H4 (cell line): ENCODE measurements at places on chromosomes 12 and 14. TPM values are rescaled to one million over a fixed set of nuclear protein-coding genes. Genes with fewer than 3 reads are reported as not detected.

GRCh38 chr14:103749452-103749851 is 33.8 kb downstream of the ZFYVE21 start:
- DNase-seq: no peak

DNA sequence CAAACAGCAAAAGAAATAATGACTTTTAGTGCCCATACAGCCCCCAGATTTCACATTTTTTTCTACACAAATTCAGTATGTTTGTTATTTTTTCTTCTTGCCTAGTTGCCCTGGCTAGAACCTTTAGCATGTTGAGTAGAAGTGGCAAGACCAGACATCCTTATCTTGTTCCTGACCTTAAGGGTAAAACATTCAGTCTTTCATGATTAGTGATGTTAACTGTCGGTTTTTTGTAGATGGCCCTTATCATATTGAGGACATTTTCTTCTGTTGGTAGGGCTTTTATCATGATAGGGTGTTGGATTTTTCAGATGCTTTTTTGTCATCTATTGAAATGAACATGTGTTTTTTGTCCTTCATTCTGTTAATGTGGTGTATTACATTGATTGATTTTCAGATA is 17.1 kb downstream of the IRAK3 start:
- DNase-seq: no peak

DNA sequence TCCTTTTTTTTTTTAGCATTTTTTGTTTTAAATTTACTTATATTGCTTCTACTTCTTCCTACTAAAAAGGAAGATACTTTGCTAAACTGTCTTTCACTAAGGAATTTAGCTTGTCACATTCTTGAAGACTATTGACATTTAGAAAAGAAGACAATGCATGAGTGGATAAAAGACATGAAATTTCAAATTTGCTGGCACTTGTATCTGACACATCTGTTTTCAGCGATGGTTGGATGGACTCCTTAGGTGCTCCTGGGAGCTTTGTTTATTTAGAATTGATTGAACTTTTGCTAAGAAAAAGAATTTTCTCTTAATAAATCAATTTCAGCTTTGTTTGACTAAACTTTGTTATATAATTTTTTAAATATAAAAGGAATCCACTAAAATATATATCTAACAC is 3.3 kb upstream of the KERA start:
- no peak for DNase-seq

DNA sequence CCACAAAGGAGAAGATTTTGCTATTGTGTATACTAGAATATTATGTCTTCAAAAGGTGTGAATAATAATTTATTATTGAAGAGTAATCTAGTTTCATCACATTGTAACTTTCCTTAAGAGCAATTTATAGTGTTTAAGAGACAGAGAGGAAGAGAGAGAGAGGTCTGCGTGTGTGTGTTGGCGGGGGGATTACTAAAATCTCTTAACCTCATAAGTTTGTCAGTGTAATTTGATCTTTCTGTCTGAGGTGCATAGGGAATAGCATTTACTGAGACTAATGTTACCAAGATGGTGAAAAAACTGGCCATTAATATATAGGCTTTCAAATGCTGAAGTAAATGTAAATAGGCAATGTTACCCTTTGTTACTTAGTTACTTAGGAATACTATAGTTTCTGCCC is 48.2 kb upstream of the BTG1 start:
- no peak for DNase-seq

- DNase-seq: no peak
Measured at GRCh38 chr12:131681257-131681620, 29.7 kb upstream of the SFSWAP start.

DNA sequence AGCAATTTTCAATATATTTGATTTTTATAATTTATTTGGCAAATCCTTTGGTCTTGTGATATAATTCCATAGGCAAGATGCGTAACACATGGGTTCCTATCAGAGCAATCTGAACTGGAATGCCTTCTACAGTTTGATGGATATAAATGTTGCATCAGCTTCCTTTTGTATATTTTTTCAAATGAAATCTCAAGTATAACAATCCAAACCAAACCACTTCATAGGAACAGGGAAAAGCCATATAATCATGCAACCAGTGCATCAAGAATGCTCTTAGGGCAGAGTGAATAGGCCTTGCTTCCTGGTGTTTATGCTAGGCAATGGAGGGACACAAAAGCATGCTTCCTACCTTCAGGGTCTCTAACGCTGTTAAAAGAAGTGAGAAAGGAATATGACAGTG is 34.5 kb downstream of the EFCAB11 start:
- DNase-seq: no peak

DNA sequence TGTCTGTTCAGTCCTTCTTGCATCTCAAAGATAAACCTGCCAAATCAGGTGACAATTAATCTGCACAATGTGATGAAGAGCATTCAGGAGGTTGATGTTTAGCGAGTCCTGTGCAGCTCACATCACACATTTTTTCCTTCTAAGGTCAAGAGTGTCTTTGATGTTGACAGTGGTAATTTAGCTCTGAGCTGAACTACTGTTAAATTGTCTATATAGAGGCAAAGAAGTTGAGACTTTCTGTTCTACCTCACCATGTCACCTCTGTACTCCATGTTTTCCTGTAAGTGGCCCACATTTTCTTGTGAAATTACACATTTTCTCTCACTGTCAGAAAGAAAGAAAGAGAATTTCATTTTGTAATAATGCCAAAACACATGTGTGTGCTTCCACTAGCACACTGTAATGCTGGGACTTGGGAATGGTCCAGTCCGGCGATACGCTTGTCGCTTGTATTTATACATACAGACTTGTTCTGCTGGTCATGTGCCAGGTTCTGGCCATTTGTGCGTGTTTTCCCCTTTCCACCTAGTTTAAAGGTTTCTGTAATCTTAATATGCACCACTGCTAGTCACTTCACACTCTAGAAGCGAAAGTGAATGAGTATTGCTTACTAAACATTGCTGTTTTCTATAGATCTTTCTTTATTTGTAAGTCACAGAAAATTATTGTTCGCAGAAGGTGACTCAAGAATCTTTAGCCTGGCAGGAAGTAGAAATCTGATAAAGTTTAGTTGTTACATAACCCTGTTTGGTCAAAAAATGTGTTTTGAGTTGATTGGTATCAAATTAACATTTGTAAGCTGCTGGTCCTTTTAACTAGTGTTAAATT is 328.9 kb downstream of the TMTC2 start:
- peak; percentile 39 for DNase-seq

DNA sequence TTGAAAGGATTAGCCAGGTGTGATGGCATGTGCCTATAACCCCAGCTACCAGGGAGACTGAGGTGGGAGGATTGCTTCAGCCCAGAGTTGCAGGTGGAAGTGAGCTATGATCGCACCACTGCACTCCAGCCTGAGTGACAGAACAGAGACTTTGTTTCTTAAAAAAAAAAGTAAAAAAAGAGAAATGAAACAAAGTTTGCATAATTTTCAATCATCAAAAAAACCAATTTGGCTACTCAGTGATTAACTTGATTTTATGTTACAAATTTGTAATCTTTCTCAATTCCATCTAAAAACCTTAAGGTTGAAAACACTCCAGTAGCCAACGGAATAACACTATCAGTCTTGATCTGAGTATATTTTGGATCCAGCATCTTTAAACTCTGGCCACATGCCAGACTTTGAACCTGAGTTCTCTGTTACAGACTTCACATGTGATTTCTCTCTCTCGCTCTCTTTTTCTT is 12.6 kb upstream of the DENND5B start:
- no peak for DNase-seq

DNA sequence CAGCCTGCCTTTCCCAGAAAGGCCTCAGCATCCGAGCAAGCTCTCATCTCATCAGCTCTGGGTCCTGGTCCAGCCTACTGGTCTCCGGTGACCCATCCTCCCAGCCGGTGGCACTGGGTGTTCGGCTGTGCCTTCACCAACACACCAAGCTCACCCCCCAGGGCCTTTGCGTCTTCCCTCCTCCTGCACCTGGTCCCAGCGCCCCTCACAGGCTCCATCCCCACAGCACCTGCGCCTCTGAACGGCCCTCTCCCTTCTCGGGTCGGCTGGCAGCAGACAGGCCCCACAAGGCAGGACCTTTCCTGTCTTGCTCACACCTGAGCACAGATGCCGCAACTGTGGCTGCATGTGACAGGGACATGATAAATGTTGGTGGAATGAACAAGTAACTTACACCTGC is 13.1 kb downstream of the P2RX2 start:
- DNase-seq: no peak

GRCh38 chr12:86719381-86719780 is 463.2 kb upstream of the MGAT4C start:
- no peak for DNase-seq

DNA sequence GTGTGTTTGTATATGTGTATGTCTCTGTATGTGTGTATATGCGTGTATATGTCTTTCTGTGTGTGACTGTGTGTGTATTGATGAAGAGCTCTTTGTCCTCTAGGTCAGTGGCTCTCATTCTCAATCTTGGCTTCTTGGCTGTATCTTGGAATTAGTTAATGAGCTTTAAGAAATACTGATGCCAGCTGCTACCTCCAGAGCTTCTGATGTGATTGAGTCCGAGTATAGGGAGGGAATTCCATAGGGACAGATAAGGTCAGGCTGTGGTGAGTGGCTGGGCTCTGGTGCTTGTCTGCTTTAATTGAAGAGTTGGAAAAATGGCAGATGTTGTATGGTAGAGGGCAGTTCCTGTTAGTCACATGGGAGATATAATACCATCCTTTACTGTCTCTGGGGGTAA is 140.1 kb downstream of the C12orf75 start:
- no peak for DNase-seq

DNA sequence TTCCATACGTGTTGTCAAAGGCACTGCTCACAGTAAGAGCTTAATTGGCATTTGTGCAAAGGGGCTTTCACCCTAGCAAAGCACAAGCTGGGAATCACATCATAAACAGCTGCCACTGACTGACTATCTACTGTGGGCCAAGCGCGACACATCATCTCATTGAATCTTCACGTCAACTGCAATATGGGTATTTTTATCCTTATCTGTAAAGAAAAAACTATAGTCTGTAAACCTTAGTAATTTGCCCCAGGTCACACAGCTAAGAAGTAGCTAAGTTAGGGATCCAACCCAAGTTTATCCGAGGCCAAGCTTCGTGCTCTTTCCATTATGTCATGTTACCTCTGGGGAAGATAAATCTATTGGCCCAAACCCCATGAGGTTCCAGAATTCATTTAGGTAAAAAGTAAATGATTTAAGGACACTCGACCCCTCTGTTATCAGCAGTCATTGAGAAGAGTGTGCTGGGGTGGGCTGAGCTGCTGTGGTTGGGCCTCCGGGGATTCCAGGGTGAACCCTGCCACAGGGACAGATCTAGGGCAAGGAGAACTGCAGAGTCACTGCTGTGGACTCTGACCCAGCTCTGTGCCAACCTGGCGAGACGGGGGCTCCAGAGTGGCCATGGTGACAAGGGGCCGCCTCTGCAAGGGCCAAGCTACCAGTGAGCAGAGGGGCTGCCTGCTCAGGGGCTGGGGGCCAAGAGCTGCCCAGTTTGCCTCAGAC is 27.6 kb downstream of the NCKAP5L start:
- DNase-seq: no peak

- no peak for DNase-seq
Measured at GRCh38 chr12:123065676-123066383, 85.1 kb downstream of the PITPNM2 start.

GRCh38 chr14:22766457-22767322 is at the start of gene OXA1L:
OXA1L (plus strand) TSS chr14:22766688; CDS start chr14:22766702, 14 bp downstream.
- peak; percentile 97 for DNase-seq

DNA sequence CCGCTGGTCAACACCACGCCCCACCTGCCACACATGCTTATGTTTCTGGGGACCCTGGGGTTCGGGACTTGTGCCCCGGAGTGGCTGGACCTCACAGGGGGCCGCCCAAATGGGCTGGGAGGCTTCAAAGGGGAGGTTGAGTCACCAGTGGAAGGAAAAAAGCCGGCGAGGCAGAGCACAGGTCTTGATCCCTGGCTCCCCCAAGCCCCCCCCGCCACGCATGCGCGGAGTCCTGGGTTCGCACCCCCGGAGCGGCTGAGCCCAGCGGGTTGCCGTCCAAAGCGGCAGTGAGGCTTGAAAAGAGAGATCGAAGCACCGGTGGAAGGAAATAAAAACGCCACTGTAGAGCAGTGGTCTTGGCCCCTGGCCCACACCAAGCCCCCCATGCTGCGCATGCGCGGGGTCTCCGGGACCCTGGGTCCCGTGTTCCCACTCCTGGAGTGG is 313.5 kb downstream of the ALG10 start:
- DNase-seq: peak; percentile 10

DNA sequence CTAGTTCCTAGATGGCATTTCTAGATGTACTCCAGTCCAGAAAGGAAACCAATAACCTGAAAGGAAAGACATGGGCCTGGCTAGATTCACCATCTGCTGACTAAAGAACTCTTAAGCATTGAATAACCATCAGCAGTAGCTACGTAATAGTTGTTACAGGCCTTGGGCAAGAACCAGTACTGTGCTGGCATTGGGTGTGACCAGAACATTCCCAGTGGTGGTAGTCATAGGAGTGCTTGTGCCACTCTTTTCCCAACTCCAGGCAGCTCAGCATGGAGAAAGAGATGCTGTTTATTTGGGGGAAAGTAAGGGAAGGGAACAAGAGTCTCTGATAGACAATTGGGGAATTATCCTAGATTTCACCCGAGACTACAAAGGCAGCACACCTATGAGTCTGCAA is 333.3 kb downstream of the SLC16A7 start:
- DNase-seq: peak; percentile 58

DNA sequence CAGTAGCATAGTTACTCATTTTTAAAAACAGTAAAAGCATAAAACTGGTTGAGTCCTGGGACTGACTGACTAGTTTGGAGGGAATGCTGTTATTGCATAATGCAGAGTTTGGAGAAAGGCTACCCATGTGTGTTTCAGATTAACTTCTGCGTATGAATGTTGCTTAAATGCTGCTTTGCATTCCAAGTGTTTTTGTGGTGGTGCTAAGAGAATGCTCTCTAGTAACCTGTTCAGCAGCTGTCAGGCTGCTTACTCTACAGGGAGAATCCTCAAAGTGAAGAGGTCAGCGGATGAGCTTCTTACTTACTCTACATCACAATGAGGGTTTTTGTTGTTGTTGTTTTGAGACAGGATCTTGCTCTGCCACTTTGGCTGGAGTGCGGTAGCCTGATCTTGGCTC is 4.3 kb downstream of the DLST start:
- DNase-seq: no peak

DNA sequence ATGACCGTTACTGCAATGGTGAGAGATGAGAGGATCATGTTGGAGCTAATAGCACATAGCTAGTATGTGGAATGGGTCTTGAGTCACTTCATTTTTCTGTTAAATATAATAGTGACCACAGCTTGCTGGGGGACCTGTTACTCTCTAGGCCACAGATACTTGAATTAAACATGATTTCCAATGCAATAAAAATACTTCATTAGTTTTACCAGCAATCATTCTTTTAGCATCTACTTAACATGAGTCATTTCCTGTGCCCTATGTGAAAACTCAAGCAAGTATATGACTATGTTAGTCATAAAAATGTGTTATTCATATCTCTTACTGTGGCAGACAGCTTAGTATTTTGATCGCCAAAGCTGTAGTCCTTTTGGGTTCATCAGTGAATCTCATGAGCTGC is 798.8 kb downstream of the SLC16A7 start:
- DNase-seq: no peak

GRCh38 chr14:99686557-99687283 is 2.6 kb downstream of the CYP46A1 start:
- no peak for DNase-seq

CELA1 gene
- total RNA-seq: not detected in 2 replicates

PLEKHH1 gene
- 0.94 and 1.8 TPM in 2 replicates for total RNA-seq

C12orf75 gene
- 49.7 and 53.1 TPM in 2 replicates for total RNA-seq

ACVRL1 gene
- 4.1 and 4.8 TPM in 2 replicates for total RNA-seq

HOXC12 gene
- not detected in 2 replicates for total RNA-seq

RFX4 gene
- total RNA-seq: not detected in 2 replicates

FOXG1 gene
- 4.8 and 8.2 TPM in 2 replicates for total RNA-seq

KLRC1 gene
- not detected in 2 replicates for total RNA-seq

ZNF84 gene
- total RNA-seq: 7.6 and 9.0 TPM in 2 replicates
